ENCODE measurements at places on chromosomes 7 and 10. TPM values are rescaled to one million over a fixed set of nuclear protein-coding genes. Genes with fewer than 3 reads are reported as not detected.
A peak's percentile ranks its signal among the peaks of the same experiment; 100 is the strongest.

DNA sequence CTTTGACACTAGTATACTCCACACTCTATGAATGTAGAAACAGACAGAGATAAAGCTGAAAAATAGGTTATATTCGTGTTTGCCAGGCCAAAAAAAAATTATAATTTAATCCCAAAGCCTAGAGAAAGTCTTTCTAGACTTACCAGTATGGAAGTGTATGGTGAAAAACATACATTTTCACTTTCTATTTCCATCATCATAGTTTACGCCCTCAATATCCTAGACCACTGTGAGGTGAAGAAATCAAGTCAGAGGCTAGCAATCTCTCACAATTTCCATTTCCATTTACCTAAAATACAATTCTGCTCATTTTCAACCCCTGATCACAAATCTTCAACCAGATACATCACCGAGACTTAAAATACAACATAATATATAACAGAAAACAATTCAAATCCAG lies 16.2 kb downstream of the GPR22 start:
- no peak overlapping the region for H3K27ac ChIP-seq
- H3K36me3 ChIP-seq: peaks cover 15% of the 10 kb centered on the region
- no peak for DNase-seq
- H3K27me3 ChIP-seq: no peaks in the 10 kb centered on the region
- H3K4me3 ChIP-seq: no peak overlapping the region

DNA sequence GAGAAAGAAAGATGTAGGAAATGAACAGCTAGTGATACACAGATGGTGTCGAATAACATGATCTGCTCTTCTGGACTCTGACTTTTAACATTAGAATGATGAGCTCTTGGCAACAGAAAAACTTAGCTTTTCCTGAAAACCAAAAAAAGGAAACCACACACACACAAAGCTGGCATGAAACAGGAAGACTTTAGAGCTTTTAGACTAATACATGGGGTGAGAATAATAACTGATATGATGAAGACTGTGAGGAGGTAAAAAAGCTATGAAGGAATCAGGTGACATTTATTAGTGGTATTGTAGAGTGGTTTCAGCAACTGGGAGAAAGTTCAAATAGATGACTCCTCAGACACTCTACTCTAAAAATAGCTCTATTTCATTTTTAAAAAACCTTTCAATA lies 491.9 kb downstream of the PARD3 start:
- no peaks in the 10 kb centered on the region for H3K36me3 ChIP-seq
- no peak for DNase-seq
- no peaks in the 10 kb centered on the region for H3K4me1 ChIP-seq
- H3K4me3 ChIP-seq: no peak overlapping the region

GRCh38 chr7:141144921-141145629 lies 71.2 kb downstream of the TMEM178B start:
- no peak overlapping the region for H3K27ac ChIP-seq
- DNase-seq: no peak
- H3K27me3 ChIP-seq: peaks cover 4% of the 10 kb centered on the region
- no peaks in the 10 kb centered on the region for H3K36me3 ChIP-seq
- no peaks in the 10 kb centered on the region for H3K4me1 ChIP-seq
- no peak overlapping the region for H3K4me3 ChIP-seq

DNA sequence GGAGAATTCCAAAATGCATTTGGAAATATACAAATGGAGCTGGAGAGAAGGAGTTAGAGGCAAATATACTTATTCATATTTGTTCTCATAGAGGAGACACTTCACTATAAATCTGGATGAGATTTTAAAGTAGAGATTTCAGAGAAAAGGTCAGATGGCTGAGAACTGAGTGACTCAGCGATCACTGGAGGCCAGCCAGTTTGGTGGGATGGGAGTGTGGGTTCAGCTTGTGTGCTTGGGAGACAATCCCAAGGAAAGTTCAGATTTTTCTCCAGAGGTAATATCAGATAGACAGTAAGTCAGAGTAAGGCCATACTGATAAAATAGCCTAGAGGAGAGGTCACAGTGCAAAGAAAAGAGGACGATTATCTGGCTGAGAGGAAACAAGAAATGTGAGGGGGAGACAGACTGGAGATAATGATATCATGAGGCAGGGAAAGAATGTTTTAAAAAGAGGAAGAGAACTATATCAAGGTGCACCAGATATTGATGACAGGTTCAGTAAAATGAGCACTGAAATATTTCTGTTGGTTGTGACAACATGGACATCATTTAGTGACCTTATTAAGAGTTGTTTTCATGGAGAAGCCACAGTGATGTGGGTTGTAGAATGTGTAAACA lies 67.0 kb downstream of the MDFIC start:
- H3K4me1 ChIP-seq: peaks cover 26% of the 10 kb centered on the region
- H3K27ac ChIP-seq: no peak overlapping the region
- no peak overlapping the region for H3K4me3 ChIP-seq
- DNase-seq: no peak
- H3K27me3 ChIP-seq: no peaks in the 10 kb centered on the region
- H3K36me3 ChIP-seq: peaks cover 56% of the 10 kb centered on the region

GRCh38 chr10:116744885-116745284 lies 2.5 kb upstream of the HSPA12A start:
- peaks cover 4% of the 10 kb centered on the region for H3K4me1 ChIP-seq
- peaks cover 60% of the 10 kb centered on the region for H3K27me3 ChIP-seq
- no peaks in the 10 kb centered on the region for H3K36me3 ChIP-seq
- DNase-seq: no peak
- H3K4me3 ChIP-seq: no peak overlapping the region
- H3K27ac ChIP-seq: no peak overlapping the region

DNA sequence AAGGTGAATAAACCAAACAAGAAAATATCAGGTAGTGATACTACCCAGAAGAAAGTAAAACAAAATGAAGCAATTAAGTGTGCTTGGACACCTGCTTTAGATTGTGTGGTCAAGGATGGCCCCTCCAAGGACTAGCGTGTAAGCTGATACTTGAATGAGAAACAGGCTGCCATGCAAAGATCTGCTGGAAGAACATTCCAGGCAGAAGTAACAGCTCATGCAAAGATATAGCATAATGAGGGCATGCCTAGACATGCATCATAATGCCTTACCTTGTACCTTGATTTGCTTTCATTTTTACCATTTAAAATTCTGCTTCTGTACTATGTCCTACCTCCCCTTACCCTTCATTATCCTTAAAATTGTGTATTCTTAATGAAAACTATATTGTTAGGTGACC lies 74.8 kb upstream of the HDAC9 start:
- no peaks in the 10 kb centered on the region for H3K36me3 ChIP-seq
- H3K4me1 ChIP-seq: no peaks in the 10 kb centered on the region
- H3K4me3 ChIP-seq: no peak overlapping the region
- no peaks in the 10 kb centered on the region for H3K27me3 ChIP-seq

DNA sequence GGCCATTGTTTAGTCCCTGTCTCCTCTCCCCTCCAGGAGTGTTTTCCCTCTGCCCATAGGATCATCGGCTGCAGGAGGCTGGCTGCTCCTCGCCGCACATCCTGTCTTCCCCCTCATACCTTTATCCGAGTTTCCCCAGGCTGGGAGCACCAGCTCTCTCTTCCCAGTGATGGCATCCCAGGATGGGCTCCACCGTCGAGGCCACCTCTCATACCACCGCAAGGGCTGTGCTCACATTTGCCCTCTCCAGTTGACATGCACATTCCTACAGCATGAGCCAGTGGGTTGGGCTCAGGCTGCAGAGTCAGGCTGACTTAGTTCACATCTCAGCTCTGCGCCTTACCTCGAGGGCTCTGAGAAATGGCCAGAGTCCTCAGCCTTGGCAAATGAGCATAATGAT lies 12.1 kb downstream of the HKDC1 start:
- no peaks in the 10 kb centered on the region for H3K36me3 ChIP-seq
- no peaks in the 10 kb centered on the region for H3K27me3 ChIP-seq
- no peak overlapping the region for H3K4me3 ChIP-seq
- no peak for DNase-seq
- H3K4me1 ChIP-seq: peaks cover 47% of the 10 kb centered on the region

- DNase-seq: no peak
- H3K27me3 ChIP-seq: peaks cover under 1% of the 10 kb centered on the region
- no peaks in the 10 kb centered on the region for H3K36me3 ChIP-seq
- peaks cover 7% of the 10 kb centered on the region for H3K4me1 ChIP-seq
Observed at GRCh38 chr10:72025400-72025799, 61.2 kb downstream of the CHST3 start.

- H3K4me3 ChIP-seq: peak overlapping the region; percentile 78
- peaks cover 68% of the 10 kb centered on the region for H3K4me1 ChIP-seq
Observed at GRCh38 chr7:604001-604883, 84.6 kb upstream of the PDGFA start.

GPR141 gene
- total RNA-seq: not detected

OR6V1 gene
- not detected for total RNA-seq

JAKMIP3 gene
- total RNA-seq: 0.34 TPM

Data from activated CD4-positive, alpha-beta T cell treated with anti-CD3 and anti-CD28 coated beads for 36 hours (primary cell).